ENCODE measurements at places on chromosomes 3 and 15. TPM values are rescaled to one million over a fixed set of nuclear protein-coding genes. Genes with fewer than 3 reads are reported as not detected.

HRG gene
- polyA plus RNA-seq: not detected

- peak; percentile 78 for DNase-seq
Measured at GRCh38 chr3:190807719-190808375, 54.6 kb downstream of the GMNC start.

- no peak for DNase-seq
Measured at GRCh38 chr3:120469440-120469839, 18.6 kb upstream of the FSTL1 start.

GRCh38 chr3:123112232-123112631 is 45.4 kb downstream of the PDIA5 start:
- DNase-seq: no peak

- DNase-seq: no peak
Measured at GRCh38 chr3:73228437-73228836, 167.0 kb downstream of the EBLN2 start.

NOX5 gene
- 1.1 TPM for polyA plus RNA-seq

DNA sequence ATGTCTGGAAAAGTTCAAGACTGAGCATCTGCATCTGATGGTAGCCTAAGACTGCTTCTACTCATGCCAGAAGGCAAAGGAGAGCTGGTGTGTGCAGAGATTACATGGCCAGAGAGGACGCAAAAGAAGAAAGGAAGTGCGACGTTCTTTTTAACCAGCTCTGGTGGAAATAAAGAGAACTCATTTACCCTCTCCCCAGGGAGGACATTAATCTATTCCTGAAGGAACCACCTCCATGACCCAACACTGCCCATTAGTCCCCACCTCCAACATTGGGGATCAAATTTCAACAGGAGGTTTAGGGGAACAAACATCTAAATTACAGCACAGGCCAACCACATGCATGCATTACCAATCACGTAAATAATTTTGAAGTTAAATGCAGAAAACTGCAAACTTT is 1.5 kb upstream of the NCK1 start:
- no peak for DNase-seq

DNA sequence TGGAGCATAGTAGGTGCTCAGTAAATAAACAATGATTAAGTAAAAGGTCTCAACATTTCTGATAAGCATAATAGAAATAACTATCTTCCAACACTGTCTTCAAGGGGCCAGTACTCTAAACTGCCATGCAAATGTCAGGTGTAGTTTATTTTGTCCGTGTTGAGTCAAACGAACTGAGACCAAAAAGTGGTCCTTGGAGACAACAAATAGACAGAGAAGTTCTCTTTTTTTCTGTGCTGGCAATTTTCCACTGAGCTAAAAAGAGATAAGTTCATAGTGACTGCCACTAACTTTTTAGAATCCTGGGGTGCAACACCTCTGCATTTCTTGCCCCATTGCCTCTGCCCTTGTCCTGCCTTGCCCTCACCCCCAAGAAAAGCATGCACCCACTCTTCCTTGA is 14.7 kb upstream of the MBNL1 start:
- no peak for DNase-seq

FBXO40 gene
- 0.11 TPM for polyA plus RNA-seq

DNA sequence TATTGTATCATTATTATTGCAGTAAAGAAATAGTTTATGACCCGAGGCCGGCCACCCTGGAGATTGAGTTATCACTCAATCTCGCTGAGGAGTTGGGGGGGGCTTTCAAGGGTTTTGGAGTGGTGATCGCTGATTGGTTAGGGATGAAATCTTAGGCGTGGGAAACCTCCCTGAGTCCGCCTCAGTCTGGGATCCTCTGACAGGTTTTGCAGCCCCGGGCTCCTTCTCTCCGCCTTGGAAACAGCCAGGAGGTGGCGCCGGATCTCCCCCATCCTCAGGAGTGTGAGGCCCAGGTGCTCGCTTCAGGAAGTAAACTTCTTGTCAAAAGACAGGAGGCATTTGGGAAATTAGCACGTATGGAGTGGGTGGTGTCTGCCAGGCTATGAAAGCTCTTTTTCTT is 41.1 kb upstream of the SEC61A1 start:
- no peak for DNase-seq

ISL2 gene
- polyA plus RNA-seq: not detected

DNA sequence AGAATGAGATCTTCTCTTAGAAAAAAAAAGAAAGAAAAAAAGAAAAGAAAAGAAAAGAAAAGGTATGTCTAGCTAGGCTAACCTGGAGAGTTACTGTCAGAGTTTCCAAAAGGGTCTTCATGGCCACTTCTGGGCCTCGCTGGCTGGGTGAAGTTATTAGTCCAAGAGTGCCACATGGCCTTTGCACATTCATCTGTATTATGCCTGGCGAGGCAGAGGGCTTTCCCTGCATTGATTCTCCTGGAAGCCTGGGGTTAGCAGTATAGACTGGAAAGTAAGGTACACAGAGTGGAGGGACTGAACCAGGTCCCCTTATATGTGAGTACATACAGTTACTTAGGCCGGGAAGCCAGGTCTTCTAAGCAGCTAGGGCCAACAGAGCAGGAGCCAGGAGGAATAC is 54.8 kb upstream of the CGNL1 start:
- no peak for DNase-seq

DNA sequence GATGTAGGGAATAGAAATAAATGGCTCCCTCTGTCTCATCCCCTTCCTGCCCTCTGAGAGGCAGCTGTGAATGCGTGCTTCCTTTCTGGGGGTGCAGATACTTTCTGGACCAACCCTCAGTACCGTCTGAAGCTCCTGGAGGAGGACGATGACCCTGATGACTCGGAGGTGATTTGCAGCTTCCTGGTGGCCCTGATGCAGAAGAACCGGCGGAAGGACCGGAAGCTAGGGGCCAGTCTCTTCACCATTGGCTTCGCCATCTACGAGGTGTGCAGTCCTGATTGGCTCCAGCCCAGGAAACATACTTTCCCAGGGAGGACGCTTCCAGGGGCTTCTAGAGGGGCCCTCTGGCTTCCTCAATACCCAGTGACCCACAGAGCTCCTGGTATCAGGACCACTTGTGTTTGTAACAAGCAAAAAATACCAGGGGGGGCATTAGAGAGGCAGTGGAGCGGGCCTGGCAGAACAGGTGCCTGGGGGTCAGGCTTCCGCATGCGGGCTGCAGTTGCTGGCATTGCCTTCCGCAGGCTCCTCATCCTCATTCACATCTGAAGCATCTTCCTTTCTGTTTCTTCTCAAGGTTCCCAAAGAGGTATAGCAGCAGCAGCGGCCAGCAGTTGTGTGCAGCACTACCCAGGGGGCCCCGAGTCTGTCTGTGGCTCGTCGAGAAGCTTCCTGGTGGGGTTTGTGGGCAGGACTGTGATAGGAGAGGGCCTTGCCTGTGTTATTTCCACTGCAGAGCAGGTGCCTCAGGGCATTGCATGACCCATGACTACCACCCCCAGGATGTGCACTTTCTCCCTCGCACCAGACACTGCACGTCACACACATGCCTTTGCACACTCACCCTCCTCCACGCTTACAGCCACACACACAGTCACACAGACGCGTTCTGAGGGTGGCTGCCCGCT is 42.5 kb downstream of the CAPN3 start:
- no peak for DNase-seq

PML gene
- polyA plus RNA-seq: 20.7 TPM

DNA sequence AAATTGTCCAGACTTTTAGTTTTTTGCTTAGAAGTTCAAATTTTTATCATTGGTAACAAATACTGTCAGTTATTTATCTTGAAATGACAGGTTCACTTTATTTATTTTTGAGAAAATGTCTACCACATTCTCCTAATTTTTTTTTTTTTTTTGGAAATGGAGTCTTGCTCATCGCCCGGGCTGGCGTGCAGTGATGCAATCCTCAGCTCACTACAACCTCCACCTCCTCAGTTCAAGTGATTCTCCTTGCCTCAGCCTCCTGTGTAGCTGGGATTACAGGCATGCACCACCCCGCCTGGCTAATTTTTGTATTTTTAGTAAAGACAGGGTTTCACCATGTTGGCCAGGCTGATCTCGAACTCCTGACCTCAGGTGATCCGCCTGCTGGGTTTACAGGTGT is 16.1 kb upstream of the EBLN2 start:
- DNase-seq: no peak

- no peak for DNase-seq
Measured at GRCh38 chr3:148512648-148513047, 185.1 kb upstream of the AGTR1 start.

DNA sequence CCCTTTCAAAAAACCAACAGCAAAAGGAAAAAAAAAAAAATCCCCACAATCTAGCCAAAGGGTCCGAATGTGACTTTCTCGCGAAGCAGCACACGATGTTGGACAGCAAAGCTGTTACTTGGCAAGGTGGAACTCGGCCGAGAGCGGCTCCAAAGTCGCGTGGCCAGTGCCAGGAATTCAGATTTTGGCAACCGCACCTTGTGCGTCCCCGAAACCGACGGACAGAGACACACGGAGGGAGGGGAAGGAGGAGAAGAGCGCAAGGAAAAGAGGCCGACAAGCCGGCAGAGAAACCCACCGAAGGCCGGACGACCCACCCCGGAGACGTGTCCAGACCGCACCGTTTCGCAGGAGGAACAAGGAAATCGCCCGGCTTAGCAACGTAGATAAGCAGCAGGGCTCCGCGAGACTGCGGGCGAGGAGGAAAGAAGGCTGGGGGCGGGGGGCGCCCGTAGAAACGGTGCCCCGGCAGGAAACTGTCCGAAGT is 517.3 kb downstream of the MECOM start:
- no peak for DNase-seq

PPP1R14D gene
- not detected for polyA plus RNA-seq

FBN1 gene
- polyA plus RNA-seq: 159 TPM

MYL3 gene
- 0.63 TPM for polyA plus RNA-seq

STT3B gene
- polyA plus RNA-seq: 137 TPM

CTXN2 gene
- not detected for polyA plus RNA-seq

DNA sequence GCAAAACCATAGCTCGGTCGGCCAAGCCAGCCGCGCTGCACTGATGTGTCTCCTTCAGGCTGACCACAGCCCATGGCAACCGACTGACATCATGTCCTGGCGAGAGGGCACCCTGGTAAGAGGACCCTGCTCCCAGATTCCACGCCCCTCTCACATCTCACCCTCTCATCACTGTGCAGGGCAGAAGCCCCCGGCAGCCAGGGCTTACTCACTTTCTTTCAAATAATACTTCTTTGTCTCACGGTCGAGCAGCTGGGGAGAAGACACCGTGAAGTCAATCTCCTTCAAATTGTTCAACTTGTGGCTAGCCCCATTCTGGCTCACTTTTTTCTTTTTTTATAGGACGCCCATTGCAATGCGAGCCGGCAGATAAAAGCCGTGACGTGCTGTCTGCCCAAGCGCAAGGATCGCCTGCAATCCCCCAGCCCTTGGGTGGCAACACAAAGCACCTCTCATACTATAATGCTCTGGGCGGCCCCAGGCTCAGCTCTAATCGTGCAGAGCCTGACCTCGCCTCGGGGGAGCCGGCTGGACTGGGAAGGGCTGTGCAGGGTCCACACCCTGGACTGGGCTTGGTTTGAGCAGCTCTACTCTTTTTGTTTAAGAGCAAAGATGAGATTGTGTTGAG is 33.6 kb downstream of the VGLL4 start:
- peak; percentile 54 for DNase-seq

SACM1L gene
- 19.0 TPM for polyA plus RNA-seq

DNA sequence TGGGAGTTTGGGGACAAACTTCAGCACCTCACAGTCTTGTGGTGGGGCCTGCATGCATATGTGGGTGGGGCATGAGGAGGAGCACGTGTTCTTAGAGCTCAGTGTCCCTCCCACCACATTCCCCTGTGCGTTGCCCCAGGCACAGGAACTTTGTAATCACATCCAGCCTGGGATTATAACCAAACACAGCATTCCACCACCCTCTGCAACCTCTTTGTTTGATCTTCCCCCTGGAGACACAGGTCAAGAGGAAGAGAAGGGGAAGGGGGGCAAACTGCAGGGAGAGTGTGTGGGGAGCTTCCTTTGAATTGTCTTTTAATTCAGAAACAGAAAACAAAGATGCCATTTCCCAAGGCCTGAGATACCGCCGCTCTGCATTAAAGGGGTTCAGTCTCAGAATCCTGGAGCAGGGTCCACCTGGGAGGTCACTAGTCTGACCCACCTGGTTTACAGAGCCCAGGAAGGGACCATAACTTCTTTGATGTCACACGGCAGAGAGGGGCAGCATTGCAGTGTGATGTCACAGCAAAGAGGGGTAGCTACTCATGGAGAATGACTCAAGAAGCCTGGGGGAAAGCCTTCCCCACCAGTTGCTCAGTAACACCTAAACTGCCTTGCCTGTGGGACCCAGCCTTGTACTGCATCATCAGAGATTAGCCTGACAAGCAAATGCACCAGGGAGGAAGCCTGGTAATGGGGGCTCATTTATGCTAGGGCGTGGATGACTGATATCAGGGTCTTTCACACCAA is 106.3 kb upstream of the RNU6-1 start:
- peak; percentile 68 for DNase-seq

MCTP2 gene
- 2.0 TPM for polyA plus RNA-seq
